Kasumi-1 (cell line): ENCODE measurements at places on chromosomes 7 and 10.

- DNase-seq: no peak
These were observed 129.3 kb downstream of the GFRA1 start for GRCh38 chr10:116143673-116144222.

- peak; percentile 52 for DNase-seq
These were observed 72.6 kb downstream of the FAM53B start for GRCh38 chr10:124671486-124672075.

DNA sequence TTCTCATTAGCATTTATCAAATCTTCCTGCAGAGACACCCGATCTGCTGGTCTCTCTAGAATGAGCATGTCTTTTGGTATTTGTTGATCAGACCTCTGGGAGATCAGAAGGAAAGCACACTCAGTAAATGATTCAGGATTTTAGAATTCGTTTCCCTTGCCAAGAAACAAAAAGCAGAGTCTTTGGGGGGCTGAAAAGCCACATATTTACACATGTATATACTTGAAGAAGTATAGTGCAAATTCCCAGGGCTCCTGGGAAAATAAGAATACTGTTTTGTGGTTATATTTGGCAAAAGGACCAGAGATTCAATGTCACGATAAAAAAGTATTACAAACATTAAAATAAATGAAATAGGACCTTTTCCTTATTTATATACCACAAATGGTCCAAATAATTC, 100.2 kb downstream of the AGMO start:
- no peak for DNase-seq

DNA sequence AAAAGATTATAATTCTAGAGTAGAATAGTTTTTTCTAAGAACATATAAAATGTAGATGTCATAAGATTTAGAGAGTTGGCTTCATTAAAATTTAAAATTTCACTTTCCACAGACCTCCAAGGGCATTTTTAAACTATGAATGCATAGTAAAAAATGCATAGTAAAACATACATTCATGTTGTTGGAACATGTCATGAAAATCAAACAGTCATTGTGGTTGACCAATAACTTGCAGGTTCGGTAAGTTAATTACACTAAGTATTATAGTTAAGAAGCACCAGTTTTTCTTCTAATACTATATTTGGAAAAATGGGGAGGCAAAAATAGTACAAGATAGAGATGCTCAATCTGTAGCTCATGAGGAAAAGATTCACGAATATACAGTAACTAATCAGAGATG, 61.5 kb upstream of the MACROH2A2 start:
- no peak for DNase-seq

GRCh38 chr7:53428045-53428444, 392.6 kb downstream of the POM121L12 start:
- no peak for DNase-seq

GRCh38 chr10:103669243-103669929, 175.9 kb downstream of the NEURL1 start:
- DNase-seq: no peak

- DNase-seq: no peak
These were observed 127.8 kb upstream of the BTBD16 start for GRCh38 chr10:122143238-122143841.

- DNase-seq: no peak
These were observed 201.9 kb downstream of the MYOF start for GRCh38 chr10:93280121-93280698.
